CD8-positive, alpha-beta memory T cell (primary cell): ENCODE measurements at places on chromosomes 2 and 18. TPM values are rescaled to one million over a fixed set of nuclear protein-coding genes. Genes with fewer than 3 reads are reported as not detected.
A peak's percentile ranks its signal among the peaks of the same experiment; 100 is the strongest.

GRCh38 chr2:234998404-234999211 lies 46.8 kb downstream of the SH3BP4 start:
- no peak overlapping the region for H3K27ac ChIP-seq
- no peaks in the 10 kb centered on the region for H3K36me3 ChIP-seq
- H3K4me1 ChIP-seq, result no peaks in the 10 kb centered on the region
- H3K27me3 ChIP-seq, result no peaks in the 10 kb centered on the region
- no peak overlapping the region for H3K4me3 ChIP-seq

GRCh38 chr2:66897691-66898150 lies 462.8 kb downstream of the MEIS1 start:
- no peaks in the 10 kb centered on the region for H3K4me1 ChIP-seq
- no peak overlapping the region for H3K4me3 ChIP-seq
- no peak overlapping the region for H3K27ac ChIP-seq
- no peak for DNase-seq
- no peaks in the 10 kb centered on the region for H3K36me3 ChIP-seq

DNA sequence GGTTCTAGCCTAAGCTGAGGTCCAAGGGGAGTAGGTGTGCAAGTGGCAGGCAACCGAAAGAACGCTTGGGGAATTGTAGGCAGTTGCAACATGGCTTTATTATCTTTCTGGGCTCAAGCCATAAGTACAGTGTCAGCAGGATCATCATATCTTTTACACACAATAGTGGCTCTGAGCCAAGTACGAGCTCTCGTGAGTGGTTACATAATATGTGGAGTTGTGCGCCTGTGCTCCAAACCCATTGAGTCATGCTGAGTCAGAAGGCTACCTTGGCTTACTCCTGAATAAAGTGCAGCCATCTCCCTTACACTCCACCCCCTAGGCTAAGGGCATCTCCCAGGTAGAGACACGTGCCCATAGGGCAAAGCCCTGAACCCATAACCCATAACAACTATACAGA lies 233.9 kb downstream of the SATB2 start:
- no peak overlapping the region for H3K27ac ChIP-seq
- no peaks in the 10 kb centered on the region for H3K27me3 ChIP-seq
- H3K4me3 ChIP-seq, result no peak overlapping the region
- no peaks in the 10 kb centered on the region for H3K36me3 ChIP-seq

GRCh38 chr2:71749671-71750101 lies 296.3 kb downstream of the DYSF start:
- no peaks in the 10 kb centered on the region for H3K4me1 ChIP-seq
- DNase-seq, result no peak
- H3K27me3 ChIP-seq, result no peaks in the 10 kb centered on the region

DNA sequence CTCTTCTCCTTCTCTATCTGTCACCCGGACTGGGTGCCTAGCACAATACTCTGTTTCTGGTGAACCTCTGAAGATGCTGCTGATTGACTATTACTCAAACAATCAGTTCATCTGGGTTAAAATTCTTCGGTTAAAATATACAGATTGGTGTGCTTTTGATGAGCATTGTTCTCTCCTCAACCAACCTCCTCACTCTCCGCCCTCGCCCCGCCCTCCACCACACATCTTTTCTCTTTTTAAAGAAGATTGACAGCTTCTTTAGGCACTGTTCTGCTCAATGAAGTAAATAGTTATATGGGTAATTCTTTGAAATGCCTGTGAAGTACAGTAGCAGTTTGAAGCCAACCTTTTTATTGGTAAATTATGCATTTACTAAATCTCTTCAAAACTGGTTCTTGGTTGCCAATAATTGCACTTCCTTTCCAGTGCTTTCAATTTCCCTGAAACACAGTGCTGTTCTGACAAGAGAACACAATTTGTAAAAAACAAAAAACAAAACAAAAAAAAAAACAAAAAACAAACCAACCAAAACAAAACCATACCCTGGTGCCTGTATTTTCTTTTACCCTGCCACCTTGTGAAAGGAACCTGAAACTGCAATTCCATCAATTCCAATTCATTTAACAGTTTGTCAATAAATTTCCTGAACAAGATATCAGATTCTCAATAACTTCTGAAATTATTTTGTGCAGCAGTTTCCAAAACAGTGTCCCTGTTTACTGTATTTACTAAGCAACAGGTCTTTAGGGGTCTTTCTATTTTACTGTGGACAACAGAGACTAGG lies 188.6 kb downstream of the LRP1B start:
- no peak overlapping the region for H3K4me3 ChIP-seq
- H3K27me3 ChIP-seq, result no peaks in the 10 kb centered on the region
- H3K4me1 ChIP-seq, result no peaks in the 10 kb centered on the region
- no peaks in the 10 kb centered on the region for H3K36me3 ChIP-seq
- DNase-seq, result no peak

GRCh38 chr2:187976259-187976985 lies 315.3 kb upstream of the GULP1 start:
- no peak overlapping the region for H3K4me3 ChIP-seq
- no peaks in the 10 kb centered on the region for H3K36me3 ChIP-seq
- no peaks in the 10 kb centered on the region for H3K27me3 ChIP-seq
- H3K27ac ChIP-seq, result no peak overlapping the region

GRCh38 chr18:35672897-35673296 lies 91.4 kb downstream of the GALNT1 start:
- no peaks in the 10 kb centered on the region for H3K4me1 ChIP-seq
- no peak overlapping the region for H3K27ac ChIP-seq
- no peak for DNase-seq
- no peaks in the 10 kb centered on the region for H3K36me3 ChIP-seq
- no peaks in the 10 kb centered on the region for H3K27me3 ChIP-seq
- H3K4me3 ChIP-seq, result no peak overlapping the region

DNA sequence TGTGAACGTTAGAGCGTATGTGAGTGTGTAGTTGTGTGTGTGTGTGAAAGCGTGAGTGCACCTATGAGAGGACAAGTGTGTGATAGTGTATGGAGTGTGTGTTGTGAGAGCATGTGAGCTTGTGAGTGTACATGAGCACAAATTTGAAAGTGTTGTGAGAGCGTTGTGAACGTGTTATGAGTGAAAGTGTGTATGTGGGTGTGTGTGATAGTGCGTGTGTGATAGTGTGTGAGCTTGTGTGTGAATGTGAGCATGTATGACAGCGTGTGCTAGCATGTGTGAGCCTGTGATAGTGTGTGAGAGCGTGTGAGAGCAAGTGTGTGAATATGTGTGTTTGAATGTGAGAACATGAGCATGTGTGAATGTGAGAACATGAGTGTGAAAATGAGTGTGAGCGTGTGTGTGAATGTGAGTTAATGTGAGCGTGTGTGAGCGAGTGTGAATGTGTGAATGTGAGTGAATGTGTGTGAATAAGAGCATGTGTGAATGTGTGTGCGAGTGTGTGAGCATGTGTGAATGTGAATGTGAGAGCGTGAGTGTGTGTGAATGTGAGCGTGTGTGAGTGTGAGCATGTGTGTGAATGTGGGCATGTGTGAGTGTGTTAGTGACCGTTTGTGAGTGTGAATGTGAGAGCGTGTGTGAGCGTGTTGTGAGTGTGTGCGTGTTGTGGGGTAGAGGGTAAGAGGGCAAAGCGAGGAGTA lies 25.0 kb downstream of the RALB start:
- DNase-seq, result no peak
- H3K4me3 ChIP-seq, result no peak overlapping the region
- peaks cover 4% of the 10 kb centered on the region for H3K36me3 ChIP-seq
- H3K27ac ChIP-seq, result no peak overlapping the region

- DNase-seq, result no peak
- H3K36me3 ChIP-seq, result no peaks in the 10 kb centered on the region
- peak overlapping the region; percentile 74 for H3K4me3 ChIP-seq
- H3K27me3 ChIP-seq, result no peaks in the 10 kb centered on the region
Measured at GRCh38 chr2:207531032-207531952, 1.5 kb downstream of the CREB1 start.

GRCh38 chr2:50133766-50134165 lies 898.2 kb downstream of the NRXN1 start:
- H3K4me1 ChIP-seq, result no peaks in the 10 kb centered on the region
- no peaks in the 10 kb centered on the region for H3K36me3 ChIP-seq
- no peak overlapping the region for H3K27ac ChIP-seq
- H3K4me3 ChIP-seq, result no peak overlapping the region
- no peaks in the 10 kb centered on the region for H3K27me3 ChIP-seq

GRCh38 chr2:120546865-120547390 lies 188.7 kb upstream of the GLI2 start:
- DNase-seq, result no peak
- no peaks in the 10 kb centered on the region for H3K27me3 ChIP-seq
- H3K36me3 ChIP-seq, result no peaks in the 10 kb centered on the region
- no peak overlapping the region for H3K4me3 ChIP-seq
- H3K4me1 ChIP-seq, result no peaks in the 10 kb centered on the region

DNA sequence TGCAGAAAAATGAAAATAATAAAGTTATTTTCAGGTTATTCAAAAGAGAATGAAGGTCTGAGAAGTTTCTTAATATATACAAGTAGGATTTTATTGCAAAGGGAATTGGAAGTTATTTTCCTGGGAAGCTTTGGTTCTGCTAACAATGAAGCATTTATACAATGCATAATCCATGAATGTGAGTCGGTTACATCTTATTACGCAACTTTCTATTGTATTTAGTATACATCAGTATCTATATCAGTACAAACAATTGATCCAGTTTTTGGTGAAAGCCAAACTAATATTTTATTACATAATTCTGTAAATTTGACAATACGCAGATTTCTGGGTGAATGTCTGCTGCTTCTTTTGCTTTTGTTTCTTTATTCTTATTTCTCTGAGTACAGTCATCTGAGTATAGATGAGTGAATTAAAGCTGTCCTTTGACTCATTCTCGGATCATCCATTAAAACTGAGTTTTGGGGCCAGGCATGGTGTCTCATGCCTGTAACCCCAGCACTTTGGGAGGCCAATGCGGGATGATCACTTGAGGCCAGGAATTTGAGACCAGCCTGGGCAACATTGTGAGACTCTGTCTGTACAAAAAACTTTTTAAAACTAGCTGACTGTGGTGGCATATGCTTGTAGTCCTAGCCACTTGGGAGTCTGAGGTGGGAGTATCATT lies 108.5 kb downstream of the SOCS6 start:
- no peaks in the 10 kb centered on the region for H3K27me3 ChIP-seq
- H3K4me3 ChIP-seq, result no peak overlapping the region
- no peak for DNase-seq
- H3K4me1 ChIP-seq, result no peaks in the 10 kb centered on the region
- H3K27ac ChIP-seq, result no peak overlapping the region

DNA sequence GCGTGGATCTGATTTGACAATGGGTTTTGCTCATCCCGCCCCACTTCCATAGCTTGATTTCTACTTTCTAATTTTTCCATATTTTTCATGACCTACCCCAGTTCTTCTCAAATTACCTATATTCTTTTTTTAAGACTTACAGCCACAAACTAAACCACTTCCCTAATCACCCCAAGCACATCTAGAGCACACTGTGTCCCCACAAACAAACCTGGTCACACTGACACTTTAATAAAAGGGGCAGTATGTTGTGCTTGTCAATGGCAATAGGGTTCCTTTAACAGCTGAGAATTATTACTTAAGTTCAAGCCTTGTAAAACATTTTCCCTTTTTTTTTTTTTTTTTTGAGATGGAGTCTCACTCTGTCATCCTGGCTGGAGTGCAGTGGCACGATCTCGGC lies 47.1 kb downstream of the MREG start:
- H3K4me3 ChIP-seq, result no peak overlapping the region
- no peak for DNase-seq
- H3K27ac ChIP-seq, result peak overlapping the region; percentile 28
- H3K27me3 ChIP-seq, result no peaks in the 10 kb centered on the region
- H3K4me1 ChIP-seq, result no peaks in the 10 kb centered on the region

DNA sequence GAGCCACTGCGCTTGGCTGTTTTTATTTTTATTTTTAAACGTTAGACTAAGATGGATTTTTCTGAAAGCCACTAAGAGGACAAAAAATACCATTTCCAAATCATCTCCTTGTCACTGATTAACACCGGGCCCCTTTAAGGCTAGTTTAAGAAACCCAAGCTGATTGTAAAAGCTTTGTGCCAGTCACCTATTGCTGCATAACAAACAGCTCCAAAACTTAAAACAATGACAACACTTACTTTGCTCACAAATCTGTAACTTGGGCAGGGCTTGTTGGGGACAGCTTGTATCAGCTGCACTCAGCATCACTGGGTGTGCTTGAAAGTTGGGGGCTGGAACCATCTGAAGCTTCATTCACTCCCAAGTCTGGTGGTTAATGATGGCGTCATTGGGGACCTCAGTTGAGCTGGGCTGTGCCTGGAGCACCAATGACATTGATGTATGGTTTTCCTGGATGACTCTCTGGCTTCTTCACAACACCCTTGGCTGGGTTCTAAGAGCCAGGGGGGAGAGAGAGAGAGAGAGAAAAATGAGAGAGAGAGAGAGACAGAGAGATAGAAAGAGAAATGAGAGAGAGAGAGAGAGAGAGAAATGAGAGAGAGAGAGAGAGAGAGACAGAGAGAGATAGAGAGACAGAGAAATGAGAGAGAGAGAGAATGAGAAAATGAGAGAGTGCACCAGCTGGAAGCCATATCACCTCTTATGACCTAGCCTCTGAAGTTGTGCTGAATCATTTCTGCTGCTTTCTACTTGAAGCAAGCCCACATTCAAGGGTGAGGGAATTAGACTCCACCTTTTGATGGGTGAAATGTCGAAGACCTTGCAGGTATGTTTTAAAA lies 26.0 kb upstream of the ATG16L1 start:
- H3K27me3 ChIP-seq, result no peaks in the 10 kb centered on the region
- no peak overlapping the region for H3K27ac ChIP-seq
- no peak for DNase-seq
- H3K4me1 ChIP-seq, result no peaks in the 10 kb centered on the region

TTN gene
- 0.83 TPM for total RNA-seq

CACNB4 gene
- total RNA-seq, result 0.18 TPM

C2orf72 gene
- 0.18 TPM for total RNA-seq

HMSD gene
- 11.4 TPM for total RNA-seq

UGT1A8 gene
- not detected for total RNA-seq

CDH2 gene
- not detected for total RNA-seq
